ENCODE measurements at places on chromosomes 7 and 10. TPM values are rescaled to one million over a fixed set of nuclear protein-coding genes. Genes with fewer than 3 reads are reported as not detected.

- no peak for DNase-seq
These were observed 151.0 kb upstream of the PRSS1 start for GRCh38 chr7:142598297-142598696.

The SPDYE2B gene
- total RNA-seq = 1.4 TPM

DNA sequence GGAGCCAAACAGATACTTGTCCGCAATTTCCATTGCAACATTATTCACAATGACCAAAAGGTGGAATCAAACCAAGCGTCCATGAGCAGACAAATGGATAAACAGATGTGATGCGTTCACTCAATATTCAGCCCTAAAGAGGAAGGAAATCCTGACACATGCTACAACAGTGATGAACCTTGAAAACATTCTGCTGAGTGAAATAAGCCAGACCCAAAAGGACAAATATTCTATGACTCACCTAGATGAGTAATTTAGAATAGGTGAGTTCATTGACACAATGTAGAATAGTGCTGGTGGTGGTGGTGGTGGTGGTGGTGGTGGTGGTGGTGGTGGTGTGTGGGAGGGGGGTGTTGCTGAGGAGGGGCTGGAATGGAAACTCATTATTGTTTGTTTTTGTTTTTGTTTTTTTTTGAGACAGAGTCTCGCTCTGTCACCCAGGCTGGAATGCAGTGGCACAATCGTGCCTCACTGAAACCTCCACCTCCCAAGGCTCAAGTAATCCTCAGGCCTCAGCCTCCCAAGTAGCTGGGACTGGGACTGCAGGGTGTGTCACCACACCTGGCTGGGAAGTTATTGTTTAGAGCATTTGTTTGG is 28.6 kb downstream of the SMKR1 start:
- no peak for DNase-seq

DNA sequence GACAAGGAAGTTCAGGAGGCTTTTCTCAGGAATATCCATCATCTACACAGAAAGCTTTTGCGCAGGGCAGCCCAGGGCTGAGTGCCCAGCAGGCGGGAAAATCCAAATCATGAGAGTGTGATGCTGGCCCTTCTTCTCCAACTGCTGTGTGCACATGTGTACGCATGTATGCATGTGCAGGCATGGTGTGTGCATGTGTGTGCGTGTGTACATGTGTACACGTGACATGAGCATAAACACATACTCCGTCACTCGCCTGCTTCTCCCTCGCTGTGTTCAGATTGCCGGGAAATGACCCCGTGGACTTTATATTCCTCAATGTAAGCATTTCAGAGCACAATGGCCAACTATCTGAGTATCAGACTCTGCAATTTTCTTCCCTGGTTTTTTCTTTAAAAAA is 85.1 kb downstream of the PRPF18 start:
- DNase-seq = no peak

DNA sequence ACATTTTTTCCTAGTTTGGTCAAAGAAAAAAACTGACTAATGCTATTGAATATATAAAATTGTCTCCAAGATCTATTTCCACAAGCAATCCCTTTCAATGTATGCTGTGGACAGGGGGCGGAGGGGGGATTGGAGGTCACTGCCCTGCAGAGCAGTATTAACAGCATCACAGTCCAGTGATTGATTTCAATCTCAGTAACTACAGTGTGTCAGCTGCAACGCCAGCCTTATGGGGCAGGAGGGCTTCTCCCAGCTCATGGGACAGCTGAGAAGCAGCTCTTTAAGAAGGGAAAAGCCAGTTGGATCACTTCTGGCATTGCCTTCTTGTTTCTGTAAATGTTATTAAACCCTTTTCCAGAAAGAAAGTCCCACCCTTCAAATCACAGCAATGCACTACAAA is 65.0 kb downstream of the RAPGEF5 start:
- DNase-seq = no peak

DNA sequence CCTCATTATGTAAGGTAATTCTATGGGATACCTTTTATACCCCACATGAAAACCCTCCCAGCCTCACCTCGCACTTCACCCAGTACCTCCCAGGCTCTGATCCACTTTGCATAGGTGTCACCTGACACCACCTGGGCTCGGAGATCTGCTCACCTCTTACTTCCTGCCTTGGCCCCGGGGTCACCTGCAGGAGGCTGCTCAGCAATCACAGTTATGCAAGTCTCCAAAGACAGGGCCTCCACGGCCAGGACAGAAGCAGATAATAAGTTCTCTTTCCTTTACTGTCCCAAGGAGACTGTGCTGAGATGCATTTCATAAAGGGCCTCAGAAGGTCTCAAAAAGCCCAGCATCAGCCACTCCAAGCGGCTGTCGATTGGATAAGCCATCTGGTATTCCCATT is 112.4 kb upstream of the PPP2R2D start:
- DNase-seq = no peak

Measured in testis (tissue), 5 donors.